ENCODE measurements at places on chromosomes 7 and 10.

DNA sequence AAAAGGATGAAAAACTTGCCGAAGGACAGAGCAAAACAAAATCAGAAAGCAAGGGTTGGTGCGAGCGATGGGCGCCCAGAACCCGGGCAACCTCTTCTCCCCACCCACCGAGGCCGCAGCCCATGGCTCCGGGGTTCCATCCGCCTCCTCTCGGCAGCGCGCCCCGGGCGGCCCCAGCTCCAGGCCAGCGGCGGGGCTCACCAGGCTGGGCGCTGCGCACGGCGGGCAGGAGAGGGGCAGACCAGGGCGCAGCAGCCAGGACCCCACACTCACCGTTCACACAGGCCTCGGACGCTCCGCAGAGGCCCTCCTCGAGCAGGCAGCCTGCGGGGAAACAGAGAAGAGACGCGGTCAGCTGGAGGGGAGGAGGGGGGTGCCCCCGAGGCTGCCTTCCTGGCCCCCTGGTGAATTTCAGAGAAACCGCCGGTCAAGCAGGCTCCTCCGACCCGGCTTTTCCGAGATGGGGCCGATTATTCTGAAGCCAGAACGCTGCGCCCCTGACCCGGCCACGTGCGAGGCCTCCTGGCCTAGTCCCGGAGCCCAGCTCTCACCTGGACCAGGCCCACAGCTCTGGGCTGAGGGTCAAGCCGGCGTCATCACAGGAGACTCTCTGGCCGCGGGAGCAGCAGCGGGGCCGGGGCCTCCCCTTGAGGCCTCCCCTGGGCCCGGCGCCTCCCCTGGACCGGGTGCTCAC is 98.0 kb downstream of the PTPRN2 start:
- DNase-seq: no peak

DNA sequence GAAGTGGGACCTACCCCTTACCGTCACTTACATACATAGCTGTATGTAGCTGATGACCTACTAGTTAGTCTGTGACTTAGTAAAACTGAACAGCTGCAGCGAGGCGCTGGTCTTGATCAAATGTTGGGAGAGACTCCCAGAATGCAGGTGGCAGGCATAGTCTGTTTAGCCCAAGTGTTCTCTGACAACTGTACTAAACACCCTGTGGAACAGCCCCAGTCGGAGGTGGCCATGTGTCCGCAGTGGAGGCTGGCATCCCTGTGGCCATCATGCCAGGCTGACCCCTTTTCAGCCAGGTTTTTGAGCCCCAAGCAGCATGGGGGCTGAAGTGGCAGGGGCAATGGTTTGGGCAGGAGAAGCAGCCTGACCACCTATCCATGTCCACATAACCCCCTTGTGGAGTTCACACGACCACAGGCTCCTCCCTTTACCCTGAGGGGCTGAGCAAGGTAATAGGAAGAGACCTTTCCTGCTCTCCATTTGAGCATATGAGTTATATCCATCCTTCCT is 7.2 kb downstream of the ADCY1 start:
- DNase-seq: no peak

- DNase-seq: no peak
These were observed 19.1 kb downstream of the SEMA3A start for GRCh38 chr7:84175461-84175860.

- DNase-seq: no peak
These were observed 47.5 kb downstream of the GLI3 start for GRCh38 chr7:42189535-42189934.

DNA sequence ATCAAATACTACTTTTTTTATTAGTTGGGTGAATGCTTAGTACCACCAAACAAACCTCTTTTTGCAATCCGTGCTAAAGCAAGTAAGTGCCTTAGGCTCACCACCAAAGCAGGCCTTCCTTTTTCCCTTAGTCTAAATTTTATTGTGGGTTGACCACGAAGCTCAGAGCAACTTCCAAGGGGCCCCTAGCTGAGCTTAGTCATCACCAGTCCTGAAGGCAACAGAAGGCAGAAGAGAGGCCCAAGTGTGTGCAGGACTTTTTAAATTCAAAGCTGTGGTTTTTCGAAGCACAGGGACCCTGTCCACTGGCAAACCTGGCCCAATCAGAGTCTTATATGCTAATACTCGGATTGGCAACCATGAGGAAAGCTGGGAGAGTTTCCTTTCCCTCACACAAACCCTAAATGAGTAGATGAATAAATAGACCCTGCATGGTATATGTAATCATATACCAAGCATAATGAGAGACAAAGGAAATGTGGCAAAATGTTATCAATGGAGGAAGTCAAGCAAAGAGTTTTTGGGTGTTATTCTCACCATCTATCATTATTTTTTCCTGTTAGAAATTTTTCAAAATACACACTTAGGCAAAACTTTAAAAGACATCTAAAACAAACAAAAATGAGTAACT is 453.2 kb upstream of the GALNT17 start:
- DNase-seq: no peak

- no peak for DNase-seq
These were observed 63.7 kb upstream of the IL6 start for GRCh38 chr7:22663357-22663718.

- no peak for DNase-seq
These were observed 34.0 kb downstream of the HSPA12A start for GRCh38 chr10:116708391-116708821.

DNA sequence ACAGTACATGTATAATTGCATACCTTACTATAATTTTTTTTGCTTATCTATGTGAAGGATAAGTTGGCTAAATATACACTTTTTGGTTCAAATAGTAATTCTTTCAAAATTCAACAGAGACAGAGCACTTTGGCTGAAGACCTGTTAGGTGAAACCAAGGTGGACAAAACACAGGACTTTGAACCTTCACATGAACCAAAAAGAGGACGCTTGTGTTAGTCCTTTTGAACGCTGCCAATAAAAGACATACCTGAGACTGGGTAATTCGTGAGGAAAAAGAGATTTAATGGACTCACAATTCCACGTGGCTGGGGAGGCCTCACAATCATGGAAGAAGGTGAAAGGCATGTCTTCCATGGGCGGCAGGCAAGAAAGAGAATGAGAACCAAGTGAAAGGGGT is 4.7 kb upstream of the AGMO start:
- DNase-seq: no peak

GRCh38 chr7:7002418-7003062 is 176.5 kb upstream of the CCZ1B start:
- no peak for DNase-seq

DNA sequence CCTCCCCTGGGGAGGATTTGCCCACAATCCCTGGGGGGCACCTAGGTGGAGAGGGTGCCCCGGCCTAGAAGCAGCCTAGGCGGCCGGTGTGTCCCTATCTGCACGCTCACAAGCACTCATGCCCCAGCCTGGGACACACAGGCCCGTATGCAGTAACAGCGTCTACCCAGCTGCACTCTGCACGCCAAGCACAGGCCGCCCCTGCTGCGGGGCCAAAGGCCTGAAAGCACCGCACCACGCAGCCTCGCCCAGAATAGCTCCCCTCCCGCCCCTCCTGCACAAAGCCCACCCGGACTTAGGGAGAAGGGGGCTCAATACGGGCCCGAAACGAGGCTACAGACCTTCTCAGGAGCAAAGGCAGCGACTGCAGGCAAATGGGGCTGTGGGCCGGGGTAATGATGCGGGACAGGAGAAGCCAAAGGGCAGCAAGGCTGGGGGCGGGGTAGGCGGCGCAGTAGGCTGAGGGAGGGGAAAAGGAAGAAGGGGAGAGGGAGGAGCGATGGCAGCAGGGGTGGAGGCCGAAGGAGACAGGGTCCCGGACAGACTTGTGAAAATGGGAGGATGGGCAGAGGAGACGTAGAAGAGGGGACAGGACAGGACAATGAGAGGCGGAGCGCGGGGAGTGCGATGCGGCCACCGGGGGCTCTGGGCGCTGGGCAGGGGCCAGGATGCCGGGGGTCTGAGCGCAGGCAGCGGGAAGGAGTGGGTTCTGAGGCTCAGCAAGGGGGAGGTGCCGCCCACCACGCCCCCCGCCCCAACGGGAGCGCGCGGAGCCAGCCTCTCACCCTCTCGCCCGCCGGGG is 544 bp downstream of the GPRIN2 start:
- no peak for DNase-seq

GRCh38 chr7:27547401-27547800 is 115.3 kb downstream of the HIBADH start:
- no peak for DNase-seq

DNA sequence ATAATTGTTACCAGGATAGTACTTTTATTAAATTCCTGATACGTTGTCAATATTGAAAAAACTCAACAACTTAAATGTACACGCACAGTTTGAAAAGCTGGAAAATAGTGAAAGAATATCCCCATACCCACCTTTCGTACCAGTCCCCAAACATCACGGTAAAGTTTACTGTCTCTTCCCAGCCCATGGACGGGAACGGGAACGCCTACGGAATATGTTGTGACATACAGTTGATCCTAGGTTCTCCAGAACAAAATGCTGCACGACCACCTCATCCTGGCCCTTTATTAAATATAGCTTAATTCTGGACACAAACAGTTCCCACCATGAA is 527 bp upstream of the BCAP29 start:
- no peak for DNase-seq

GRCh38 chr10:1788401-1788800 is 51.1 kb upstream of the ADARB2 start:
- DNase-seq: no peak

DNA sequence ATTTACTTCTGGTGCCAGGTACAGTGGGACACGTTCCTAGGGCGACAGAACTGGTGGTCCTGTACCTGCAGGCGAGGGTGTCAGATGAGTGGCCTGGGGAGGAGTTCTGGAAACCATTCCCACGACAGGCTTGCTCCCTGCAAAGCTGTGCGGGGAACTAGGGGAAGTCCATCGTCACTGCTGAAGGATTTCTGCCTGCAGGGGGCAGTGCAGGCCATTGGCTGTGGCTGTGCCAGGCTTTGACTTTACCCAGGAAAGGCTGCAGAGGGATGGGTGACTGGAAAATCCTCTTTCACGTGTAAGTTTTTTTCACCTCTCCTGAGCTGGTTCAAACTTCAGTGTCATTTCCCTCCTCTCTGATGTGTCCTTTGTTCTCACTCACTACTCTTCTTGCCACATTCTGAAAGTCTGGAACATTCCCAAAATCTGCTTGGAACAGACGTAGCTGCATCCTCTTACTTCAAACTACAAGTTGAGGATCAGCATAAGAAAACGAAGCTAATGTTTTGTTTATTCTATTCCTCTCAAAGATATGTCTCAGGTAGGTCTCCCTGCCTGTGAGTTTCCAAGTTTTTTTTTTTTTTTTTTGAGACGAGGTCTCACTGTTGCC is 126.5 kb downstream of the SH2D4B start:
- DNase-seq: peak; percentile 79

- DNase-seq: no peak
These were observed 4.0 kb upstream of the NEBL start for GRCh38 chr10:20901110-20901509.
